Forelimb muscle (tissue), 1 donor: ENCODE measurements at places on chromosomes 5 and 9. TPM values are rescaled to one million over a fixed set of nuclear protein-coding genes. Genes with fewer than 3 reads are reported as not detected.

CTXN3 gene
- polyA plus RNA-seq: 1.0 TPM

BARHL1 gene
- not detected for polyA plus RNA-seq

SLC6A3 gene
- not detected for polyA plus RNA-seq

ANKRD33B gene
- 1.8 TPM for polyA plus RNA-seq

NEURL1B gene
- polyA plus RNA-seq: 34.7 TPM

GRCh38 chr9:34624475-34625185 lies 4.2 kb downstream of the ARID3C start:
- DNase-seq: no peak

GRCh38 chr5:165334201-165334600 lies 1828.8 kb downstream of the MAT2B start:
- DNase-seq: no peak

MYMK gene
- 58.2 TPM for polyA plus RNA-seq

FSD1L gene
- polyA plus RNA-seq: 17.0 TPM

- no peak for DNase-seq
Measured at GRCh38 chr9:591292-591691, 250.2 kb upstream of the DMRT1 start.

DNA sequence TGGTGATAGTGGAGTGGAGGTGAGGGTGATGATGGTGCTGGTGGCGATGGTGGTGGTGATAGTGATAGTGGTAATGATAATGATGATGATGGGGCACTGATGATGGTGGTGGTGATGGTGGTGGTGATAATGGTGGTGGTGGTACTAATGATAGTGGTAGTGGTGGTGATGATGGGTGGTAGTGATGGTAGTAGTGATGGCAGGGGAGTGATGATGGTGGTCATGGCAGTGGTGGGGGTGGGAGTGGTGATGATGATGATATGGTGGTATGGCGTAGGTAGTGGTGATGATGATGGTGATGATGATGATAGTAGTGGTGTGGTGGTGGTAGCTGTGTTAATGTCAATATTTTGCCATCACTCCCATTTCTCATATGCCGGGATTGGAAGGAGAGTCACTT lies 44.5 kb upstream of the ORM1 start:
- no peak for DNase-seq

DNA sequence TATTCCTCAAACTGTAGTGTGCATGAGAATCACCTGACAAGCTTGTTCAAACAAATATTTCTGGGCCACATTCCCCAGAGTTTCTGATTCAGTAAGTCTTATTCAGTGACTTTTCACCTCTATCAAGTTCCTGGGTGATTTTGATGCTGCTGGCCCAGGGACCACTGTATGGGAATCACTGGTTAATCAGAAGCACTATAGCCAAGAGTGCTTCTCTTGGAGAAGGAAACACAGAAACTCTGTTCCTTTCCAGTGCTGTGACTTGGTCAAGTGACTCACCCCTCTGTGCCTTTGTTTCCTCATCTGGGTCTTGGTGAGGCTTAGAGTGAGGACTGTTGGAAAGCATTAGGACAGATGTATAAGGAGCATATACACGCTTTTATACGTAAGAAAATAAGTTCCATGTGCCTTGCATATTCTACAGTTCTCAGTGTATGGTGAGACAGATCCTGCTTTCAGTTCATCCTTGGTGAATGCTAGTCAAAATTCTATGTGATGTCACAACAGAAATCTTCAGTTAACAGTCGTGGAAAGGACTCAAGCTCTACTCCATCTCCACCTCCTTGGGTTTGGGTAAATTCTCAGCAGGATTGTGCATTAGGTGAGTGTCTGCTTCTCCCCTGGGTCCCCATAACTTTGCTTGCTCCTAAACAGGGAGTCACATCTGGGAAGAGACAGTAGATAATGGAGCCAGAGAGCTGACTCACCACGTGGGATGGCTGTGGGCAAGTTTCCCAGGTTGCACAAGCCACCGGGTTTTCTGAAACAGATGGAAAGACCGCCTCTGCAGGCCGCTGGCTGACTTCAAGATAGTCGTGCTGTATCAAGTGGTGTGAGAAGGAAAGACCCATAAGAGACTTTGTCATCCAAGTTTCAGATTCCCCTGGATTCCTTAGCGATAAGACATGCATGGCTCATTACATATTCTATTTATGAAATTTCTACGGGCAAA lies 117.0 kb downstream of the NXNL2 start:
- peak; percentile 91 for DNase-seq

DNA sequence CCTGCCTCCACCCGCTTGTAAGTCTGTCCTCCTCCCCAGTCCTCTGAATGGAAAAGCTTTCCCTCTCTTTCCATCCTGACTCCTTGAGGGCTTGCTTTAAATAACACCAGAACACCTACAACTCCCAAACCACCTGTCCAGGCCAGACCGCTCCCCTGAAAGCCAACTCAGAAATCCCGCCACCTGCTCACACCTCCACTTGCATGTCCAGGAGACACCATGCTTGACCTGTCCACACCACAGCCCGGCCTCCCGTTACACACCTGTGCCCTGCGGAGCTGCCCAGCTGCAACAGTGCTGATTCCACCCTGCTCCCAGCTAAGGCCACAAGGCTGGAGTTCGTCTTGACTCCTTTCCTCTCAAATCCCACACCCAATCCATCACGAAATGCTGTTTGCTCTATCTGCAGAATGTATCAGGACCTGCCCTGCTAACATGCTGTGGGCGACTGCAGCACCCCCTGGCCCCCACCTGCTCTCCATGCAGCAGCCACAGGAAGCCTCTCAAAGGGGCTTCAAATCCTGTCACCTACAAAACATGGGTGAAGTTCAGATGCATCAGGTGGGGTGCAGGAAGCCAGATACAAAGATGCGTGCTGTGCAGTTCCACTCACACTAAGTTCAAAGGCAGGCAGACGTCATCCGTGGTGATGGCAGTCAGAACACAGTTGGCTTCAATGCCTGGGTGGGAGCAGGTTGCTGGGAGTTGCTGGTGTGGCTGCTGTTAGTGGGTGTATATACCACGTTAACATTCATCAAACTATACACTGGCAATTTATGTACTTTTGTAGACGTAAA lies 166.0 kb downstream of the ROR2 start:
- no peak for DNase-seq

DNA sequence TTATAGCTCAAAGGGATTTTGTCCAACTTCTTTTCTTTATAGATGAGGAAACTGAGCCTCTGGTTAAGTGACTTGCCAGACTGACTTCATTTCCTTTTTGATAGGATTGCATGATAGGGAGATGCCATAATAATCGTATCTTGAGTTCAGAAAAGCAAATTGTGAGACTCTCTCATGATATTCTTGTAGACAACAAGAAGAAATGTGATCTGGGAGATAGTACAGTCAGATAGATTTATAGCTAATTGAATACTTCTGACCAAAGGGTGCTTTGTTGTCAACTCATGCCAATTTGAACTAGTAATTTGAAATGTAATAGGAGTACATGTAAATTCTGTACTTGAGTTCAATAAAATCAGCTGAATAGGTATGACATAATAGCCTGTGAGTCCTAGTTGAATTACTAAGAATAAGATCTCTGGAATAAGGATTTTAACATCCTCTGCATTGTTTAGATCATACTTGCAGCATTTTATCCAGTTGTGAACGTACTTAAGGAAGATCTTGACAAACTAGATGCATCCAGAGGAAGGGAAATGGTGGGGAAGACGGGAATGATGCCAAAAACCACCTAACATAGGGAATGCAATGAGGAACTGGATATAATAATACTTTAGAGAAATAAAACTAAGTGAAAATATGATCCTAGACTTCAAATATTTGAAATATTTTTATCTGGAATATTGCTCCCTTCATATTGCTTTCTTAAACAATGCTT lies 25.5 kb downstream of the CWC27 start:
- DNase-seq: no peak

TMEM174 gene
- polyA plus RNA-seq: not detected

GRCh38 chr5:138438724-138439476 lies at the start of gene REEP2:
Gene REEP2 (plus strand): TSS chr5:138439057. CDS start chr5:138439209, 152 bp downstream.
- DNase-seq: no peak

DNA sequence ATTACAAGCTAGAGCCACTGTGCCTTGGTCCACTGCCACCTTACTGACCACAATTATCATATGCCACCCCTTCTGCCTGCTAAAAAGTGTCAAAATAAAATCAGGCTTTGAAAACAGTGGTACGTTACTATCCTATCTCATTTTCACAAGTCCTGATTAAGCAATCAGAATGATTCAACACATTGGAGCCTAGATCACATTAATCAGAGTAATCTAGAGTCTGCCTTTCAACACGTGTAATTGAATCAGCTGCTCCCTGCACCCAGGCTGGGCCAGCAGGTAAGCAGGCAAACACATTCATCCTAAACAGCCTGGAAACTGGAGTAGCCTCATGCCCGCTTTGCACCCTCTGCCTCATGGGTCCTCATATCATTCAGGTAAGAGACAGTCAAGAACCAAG lies 186.2 kb downstream of the DCP2 start:
- no peak for DNase-seq

S1PR3 gene
- 24.6 TPM for polyA plus RNA-seq

DNA sequence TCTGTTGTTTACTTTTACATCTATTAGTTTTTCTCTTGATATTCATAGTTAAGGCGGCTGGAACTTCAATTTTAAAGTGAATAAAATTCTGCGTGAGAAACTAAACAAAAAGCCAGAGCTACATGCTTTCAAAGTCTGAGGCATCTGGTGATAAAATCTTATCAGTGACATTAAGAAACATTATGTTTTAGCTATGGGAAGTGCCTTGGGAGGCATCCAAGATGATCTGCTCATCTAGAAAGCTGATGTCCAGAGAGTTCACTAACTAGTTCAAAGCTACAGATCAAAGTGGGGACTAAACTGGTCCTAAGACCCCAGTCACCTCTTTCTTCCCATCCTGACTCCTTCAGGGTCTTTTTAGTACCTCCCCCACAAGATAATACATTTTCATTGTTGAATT lies 37.2 kb downstream of the MRPS27 start:
- DNase-seq: no peak

SPAG8 gene
- 2.3 TPM for polyA plus RNA-seq

ST6GALNAC4 gene
- 48.9 TPM for polyA plus RNA-seq

ALAD gene
- polyA plus RNA-seq: 18.1 TPM

GRCh38 chr5:33890131-33891032 lies 1.4 kb downstream of the ADAMTS12 start:
- DNase-seq: no peak

BTNL3 gene
- not detected for polyA plus RNA-seq

- no peak for DNase-seq
Measured at GRCh38 chr5:60334281-60334713, 365.7 kb downstream of the DEPDC1B start.

PTGES gene
- polyA plus RNA-seq: 9.5 TPM

DNA sequence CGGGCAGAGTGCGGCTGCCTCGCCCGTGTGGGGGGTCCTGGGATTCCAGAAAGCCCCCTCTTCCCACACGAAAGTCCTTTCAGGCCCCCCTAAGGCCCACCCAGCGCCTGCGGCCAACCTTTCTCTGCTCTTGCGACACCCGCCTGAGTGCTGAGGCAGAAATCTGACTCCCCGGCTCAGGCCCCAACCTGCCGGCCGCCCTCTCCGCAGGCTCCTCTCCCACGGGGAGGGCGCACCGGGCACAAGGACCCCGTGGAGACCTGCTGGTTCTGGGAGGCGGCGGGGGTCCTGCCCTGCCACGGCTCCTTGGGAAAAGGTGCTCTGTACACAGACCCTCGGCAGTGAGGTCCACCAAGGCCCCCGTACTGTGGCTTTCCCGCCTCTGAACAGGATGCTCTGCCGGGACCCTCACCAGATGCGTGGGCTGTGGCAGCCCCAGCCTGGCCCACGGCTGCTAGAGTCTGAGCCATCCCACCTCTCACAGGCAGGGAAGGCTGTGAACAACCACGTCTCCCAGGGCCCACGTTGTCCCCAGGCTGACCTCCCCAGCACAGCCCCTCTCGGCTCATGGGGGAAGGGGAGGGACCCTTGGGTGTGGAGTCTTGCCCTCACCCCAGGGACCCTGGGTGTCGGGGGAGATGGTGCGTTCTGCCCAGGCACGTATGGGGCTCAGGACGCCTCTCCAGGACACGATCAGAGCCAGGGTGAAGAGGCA lies 41.5 kb upstream of the EGFL7 start:
- no peak for DNase-seq

- DNase-seq: no peak
Measured at GRCh38 chr9:4034404-4034803, 265.5 kb downstream of the GLIS3 start.

GRCh38 chr5:57215629-57216195 lies 41.9 kb downstream of the GPBP1 start:
- DNase-seq: no peak

DNA sequence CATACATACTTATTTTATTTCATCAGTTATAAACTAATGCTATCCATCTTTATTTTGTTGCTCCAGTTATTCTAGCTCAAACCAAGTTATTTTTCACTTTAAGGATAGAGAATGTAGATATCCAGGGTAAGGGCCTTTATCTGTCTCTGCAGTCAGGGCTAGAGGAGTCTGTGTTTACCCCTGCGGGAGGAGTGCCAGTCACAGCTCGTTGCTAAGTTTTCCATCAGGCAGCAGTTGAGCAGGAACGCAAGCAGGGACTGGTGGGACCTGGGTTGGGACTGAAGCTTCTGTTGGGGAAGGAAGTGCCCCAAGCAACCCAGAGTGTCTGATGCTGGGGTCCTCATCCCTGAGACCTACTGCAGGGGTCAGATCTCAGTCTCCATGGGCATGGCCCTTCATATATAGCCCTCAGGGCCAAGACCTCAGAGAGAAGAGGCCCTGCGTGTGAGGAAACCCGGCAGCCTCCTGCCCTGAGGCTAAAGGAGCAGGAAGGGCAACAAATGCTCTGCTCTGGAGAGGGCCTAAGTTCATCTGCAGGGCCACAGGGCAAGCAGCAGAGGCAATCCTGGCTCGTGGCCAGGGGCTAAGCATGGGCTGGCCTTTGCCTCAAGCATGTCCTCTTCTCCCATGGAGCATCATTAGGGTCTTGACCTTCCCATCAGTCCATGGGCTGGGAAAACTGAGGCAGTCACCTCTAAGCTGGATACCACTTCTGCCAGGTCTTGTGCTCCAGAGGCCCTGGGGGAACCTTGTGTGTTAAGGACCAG lies 6.6 kb downstream of the SLC22A4 start:
- no peak for DNase-seq

DNA sequence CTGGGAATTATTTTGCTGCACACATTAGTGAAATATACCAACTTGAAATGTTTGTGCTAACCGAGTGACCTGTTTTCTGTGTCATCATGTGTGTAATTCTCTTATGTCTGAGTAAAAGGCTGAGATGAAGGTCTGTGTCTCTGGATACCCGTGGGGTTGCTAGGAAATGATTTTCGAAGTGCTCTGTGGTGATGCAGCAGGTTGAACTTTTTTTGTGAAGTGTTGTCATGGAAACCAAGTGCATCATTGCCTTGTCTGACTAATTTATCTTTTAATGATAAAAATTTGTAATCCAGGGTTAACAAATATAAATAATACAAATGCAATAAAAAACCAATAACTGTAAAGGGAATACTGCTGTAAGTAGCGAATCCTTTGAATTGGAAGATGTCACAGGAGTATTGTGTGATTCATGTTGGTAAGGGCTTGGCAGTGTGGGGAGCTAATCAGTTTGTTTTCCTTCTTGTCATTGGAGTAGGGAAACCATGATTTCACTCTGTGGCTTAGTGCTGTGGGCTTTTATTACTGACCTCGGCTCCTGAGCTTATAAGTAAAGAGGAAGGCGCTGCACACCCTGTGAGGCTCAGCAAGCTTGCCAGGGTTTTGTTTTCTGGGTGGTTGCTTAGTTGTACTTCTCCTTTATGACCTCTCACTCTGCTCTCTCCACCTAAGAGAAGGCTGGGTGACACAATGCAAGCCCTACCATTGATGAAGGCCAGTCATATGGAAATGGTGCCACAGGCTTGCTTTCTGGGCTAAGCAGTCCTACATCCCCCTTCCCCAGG lies 22.3 kb downstream of the PDE8B start:
- DNase-seq: no peak

FOXB2 gene
- polyA plus RNA-seq: not detected
